ENCODE measurements at places on chromosomes 3 and 15.

DNA sequence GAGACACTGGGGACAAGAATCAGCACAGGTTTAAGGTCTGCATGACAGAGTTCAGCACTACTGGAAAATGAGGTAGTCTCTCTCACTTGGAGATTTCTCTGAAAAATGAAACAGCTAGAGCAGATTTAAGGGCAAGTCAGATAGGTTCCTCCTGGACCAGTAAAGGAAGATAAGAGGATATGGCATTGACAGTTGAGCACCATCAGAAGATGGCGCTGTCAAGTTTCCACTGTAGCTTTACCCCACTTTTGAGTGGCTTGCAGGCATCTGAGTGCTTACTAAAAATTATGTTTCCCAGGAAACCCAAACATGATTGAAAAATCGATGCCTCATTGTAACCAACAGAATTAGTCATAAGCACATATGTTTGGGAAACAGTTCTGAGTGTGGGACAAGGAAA is 407.2 kb upstream of the UBE2E2 start:
- no peak for DNase-seq

DNA sequence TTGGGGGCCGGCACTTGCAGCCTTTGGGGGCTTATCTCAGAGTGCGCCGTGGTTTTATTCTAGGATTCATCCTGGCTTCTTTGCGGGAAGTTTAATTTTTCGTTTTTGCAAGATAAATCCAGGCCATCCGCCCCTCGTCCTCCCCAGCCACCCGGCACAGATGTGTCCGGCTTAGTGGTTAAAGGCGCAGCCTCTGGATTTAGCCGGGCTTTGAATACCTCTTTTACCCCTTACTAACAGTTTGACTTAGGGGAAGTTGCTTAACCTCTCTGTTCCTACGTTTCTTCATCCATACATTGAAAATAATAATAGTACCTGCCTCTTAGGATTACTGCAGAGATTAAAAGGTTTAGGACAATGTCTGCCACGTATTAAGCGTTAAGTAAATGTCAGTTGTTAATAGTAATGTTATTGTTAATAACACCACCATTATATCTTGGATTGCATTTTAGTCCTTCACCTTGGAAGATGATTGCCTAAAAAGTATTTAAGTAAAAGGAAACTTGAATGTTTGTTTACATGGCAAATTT is 714 bp downstream of the ECT2 start:
- DNase-seq: no peak

DNA sequence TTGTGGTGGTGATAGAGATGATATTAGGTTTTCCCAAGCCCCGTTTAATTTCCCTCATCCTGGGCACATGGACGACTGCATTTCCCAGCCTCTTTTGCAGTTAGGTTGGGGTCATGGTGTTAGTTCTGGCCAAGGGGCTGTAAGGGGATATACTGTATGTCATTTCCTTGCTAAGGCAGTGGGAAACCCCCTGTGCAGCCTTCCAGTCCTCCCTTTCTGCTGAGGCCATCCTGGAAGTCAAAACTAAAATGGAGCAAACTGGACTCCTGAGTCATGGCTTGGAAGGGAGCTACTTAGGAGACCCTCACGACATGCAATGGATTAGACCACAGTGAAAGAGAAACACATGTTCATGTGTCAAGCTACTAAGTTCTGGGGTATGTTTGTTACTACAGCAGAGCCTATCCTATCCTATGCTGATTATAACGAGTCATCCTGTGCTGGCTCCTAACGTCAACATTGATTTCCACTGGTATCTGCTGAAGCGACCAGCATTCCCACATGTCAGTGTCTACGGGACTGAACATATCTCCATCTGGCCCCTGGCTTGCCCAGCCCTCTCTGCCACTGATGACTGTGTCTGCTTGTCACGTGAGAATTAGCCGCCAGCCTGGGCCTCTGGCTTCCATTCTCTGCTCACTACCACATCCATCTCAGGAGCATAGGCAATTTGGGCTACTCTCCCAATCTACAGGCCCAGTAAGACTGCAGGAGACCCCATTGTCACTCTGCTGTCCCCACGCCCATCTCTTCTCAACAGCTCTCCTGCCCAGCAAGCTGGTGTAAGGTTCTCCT is 85.6 kb upstream of the MEF2A start:
- DNase-seq: no peak

- no peak for DNase-seq
Observed at GRCh38 chr3:99418709-99419108, 219.7 kb upstream of the COL8A1 start.

GRCh38 chr3:173588556-173588955 is 191.0 kb downstream of the NLGN1 start:
- DNase-seq: no peak

DNA sequence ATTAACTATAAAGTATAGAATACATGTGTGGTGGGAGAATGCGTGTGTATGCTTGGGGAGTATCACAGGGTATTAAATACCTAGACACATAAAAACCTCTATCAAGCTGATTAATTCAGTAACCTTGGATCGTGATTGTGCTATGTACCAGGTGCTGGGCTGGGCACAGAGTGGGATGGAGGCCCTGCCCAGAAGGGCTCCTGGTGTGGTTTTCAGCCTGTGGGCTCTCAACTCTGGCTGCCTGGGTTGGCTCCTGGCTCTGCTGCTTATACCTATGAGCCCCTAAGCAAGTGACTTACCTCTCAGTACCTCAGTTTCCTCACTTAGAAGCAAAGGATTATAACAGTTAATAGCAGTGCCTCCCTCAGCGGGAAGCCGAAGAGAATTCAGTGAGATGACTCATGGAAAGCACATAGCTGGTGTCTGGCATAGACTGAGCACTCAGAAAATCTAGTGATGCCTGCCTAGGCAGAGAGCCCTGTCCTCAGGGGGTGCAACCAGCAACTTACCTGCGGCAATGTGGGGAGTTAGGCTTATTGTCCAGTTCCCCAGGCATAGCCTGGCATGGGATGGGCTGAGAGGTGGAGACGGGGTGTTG is 90.6 kb upstream of the MYZAP start:
- no peak for DNase-seq
